ENCODE measurements at places on chromosomes 5 and 9.

GRCh38 chr9:112367465-112367864 lies 12.4 kb upstream of the HSDL2 start:
- DNase-seq, result no peak

DNA sequence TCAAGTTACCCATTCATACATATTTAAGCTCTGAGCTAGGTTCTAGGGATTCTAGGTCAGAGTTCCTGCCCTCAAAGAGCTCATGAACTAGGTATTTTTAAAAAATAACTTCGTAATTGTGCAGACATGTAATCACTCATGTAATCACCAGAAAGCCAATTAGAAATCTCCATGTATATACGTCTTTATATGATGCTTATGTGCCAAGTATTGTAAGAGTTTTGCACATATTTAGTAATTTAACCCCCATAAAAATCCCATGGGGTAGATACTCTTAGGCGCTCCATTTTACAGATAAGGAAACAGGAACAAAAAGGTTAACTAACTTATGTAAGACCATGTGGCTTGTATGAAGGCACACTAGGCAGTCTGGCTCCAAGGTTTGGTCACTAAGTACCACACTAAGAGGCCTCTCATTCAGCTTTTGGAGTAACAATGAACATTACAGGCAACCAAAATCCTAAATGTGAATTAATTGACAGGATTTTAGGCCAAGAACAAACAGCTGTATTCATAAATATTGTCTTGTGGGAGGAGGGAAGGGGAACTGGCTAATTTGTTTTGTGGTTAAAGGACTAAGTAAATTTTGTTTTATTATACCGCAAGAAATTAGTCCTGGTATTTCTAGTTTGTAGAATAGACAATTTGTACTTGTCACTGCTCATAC lies 1.7 kb upstream of the OTULINL start:
- DNase-seq, result no peak

DNA sequence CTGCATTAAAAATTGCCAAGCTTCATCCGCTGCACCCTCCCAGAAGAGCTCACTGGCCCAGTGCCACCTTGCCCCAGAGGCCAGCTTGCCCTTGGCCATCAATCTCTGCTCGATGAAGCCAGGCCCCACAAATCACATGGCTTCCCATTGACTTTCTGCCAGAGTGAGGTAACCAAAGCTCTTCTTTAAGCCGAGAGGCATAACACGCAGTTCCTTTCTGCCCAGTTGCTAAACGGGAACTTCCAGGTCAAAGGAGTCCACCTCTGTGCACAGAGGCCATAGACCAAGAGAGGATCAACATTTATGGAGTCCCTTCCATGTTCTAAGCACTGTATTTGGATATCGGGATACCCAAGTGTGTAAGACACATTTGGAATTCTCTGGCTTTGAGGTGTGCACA lies 208.8 kb downstream of the KIF4B start:
- no peak for DNase-seq

DNA sequence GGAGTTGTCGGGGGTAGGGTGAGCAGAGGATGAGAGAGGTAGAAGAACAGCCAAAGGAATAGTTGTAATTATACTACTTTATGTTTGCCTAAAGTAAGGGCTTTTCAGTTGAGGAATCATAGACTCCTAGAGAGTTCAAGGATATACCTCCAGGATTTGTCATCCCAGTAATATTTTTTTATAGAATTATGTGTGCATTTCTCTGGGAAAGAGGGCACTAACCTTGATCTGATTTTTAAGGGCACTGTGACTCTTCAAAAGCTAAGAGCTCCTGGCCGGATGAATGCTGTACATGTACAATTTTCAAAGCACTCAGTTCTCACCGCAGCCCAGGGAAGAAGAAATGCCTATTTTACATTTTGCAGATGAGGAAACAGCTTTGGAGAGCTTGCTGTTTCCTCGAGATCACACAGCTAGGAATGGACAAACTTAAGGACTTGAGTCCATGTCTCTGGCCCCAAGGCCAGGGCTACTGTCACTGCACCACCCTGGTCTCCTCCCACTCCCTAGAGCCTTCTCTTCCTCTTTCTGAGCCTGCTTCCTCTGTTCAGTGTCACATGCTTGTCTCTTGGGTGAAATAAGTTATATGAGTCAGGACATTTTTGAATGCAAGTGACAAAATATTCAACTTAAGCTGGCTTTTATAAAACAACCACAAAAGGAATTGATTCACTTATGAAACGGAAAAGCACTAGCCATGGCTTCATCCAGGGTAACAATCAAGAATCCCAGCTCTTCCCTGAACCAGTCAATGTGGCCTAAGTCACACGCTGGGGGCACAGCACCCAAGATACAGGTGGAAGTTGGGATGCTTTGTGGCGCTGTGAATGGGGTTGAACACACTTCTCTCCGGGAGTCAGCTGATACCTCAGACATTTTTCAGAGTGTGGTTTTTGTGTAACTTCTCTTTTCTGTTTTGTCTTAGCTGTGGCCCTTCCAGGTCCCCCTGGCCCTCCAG lies 45.7 kb upstream of the TGFBR1 start:
- DNase-seq, result no peak

Data from stimulated activated CD8-positive, alpha-beta memory T cell treated with anti-CD3 and anti-CD28 coated beads, Interleukin-15, amount 100 ng/mL, for 4 hours (primary cell).